Motor neuron (in vitro differentiated cells): ENCODE measurements at places on chromosomes 5 and 9. TPM values are rescaled to one million over a fixed set of nuclear protein-coding genes. Genes with fewer than 3 reads are reported as not detected.

- ATAC-seq, result peak; percentile 80
These were observed 57.3 kb upstream of the C6 start for GRCh38 chr5:41270423-41271251.

- ATAC-seq, result no peak
These were observed 230.7 kb downstream of the SEMA6A start for GRCh38 chr5:116343961-116344360.

- ATAC-seq, result no peak
These were observed 4.8 kb downstream of the NR3C1 start for GRCh38 chr5:143398451-143399237.

DNA sequence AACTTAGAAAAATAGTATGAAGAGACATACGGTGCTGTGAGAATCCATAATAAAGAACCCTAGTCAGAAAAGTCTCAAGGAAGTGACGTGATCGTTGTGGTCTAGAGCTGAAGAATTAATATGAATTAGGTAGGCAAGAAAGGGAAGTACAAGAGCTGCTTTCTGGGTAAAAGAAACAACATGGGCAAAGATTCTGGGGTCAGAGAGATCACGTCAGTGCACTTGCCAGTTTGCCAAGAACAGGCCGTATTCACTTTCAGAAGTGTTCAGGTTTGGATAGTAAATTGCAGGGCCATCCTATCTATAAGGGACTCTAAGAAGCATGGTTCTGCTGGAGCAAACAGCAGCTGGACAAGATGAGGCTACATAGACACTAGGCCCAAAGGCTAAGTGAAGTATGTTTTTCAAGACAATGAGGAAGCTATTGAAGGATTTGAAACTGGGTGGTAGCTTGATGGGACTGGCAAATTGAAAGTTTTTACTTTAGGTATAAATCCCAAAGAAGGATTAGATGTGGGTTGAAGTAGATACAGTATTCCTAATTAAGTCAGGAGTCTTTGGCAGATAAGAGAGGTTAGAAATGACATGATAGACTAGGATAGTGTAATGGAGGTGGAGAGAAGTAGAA is 4.8 kb upstream of the CHD1 start:
- no peak for ATAC-seq

- no peak for ATAC-seq
These were observed 35.7 kb downstream of the PCDHAC2 start for GRCh38 chr5:141001844-141002604.

GRIA1 gene
- 83.5 and 106 TPM in 2 replicates for total RNA-seq

DNA sequence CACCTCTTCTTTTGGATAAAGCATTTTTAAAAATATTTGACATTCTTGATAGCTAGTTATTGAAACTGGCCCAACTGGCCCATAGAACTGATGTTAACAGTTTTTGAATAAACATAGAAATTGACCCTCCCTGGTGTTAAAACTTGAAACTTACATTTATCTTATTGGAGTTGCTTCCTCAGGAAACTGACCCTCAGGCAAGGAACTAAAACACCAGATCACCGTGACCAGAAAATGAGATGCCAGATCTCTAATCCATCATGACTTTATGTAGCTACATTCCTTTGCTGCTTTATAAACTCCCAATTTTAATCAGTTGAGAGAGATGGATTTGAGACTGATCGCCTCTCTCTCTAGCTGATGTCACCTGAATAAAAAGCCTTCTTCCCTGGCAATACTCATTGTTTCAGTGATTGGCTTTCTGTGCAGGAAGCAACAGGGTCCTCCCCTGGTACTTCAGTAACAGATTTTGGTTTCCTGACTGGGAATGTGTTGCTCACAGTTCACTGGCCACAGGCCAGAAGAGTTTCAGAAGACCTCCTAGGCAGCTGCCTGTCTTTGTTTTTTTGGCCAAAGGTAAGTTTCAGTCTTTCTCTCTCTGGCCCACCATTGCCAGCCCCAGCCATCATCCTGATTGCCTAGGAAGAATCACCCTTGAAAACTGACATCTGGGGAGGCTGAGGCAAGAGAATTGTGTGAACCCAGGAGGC is 212.4 kb downstream of the DTWD2 start:
- ATAC-seq, result no peak

DNA sequence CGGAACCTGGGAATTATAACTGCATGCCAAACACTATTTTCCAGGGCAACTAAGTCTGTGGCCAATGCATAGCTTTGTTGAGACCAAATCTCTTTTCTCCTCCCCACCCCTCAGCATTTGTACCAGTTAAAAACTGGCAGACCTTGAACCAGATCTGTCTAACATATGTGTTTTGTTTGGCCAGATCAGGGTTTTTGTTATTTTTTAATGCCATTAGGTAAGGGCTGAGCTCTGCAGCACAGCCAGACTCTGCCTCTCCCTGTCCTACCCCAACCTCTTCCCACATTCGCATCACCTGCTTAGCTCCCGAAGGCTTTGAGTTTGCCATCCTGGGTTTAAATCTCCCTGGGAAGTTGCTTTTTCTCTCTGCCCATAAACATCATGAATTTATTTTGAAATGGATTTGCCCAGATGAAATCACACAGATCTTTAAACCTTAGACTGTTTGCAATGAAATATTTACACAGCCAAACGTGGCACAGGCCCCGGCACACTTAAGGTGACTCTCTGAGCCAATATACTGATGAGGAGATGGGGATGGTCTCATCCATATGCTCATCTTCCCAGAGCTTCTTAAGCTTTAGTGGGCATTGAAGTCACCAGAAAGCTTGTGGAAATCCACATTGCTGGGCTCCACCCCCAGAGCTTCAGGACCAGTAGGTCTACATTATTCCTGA is 54.0 kb upstream of the ALDH1B1 start:
- ATAC-seq, result no peak

- no peak for ATAC-seq
These were observed 147.8 kb downstream of the OXCT1 start for GRCh38 chr5:41722359-41722950.

GRCh38 chr9:84922051-84922450 is 252.5 kb downstream of the NTRK2 start:
- ATAC-seq, result no peak

GRCh38 chr9:29214154-29214689 is 1640.9 kb upstream of the C9orf72 start:
- ATAC-seq, result peak; percentile 68

- no peak for ATAC-seq
These were observed 16.3 kb downstream of the PDGFRB start for GRCh38 chr5:150139334-150139733.

PCYOX1L gene
- total RNA-seq, result 13.4 and 14.9 TPM in 2 replicates

DNAJB5 gene
- 41.0 and 45.4 TPM in 2 replicates for total RNA-seq

PAEP gene
- total RNA-seq, result not detected in 2 replicates
